ENCODE measurements at places on chromosomes 4 and X.

- DNase-seq: no peak
Measured at GRCh38 chr4:22794732-22795131, 102.0 kb downstream of the GBA3 start.

DNA sequence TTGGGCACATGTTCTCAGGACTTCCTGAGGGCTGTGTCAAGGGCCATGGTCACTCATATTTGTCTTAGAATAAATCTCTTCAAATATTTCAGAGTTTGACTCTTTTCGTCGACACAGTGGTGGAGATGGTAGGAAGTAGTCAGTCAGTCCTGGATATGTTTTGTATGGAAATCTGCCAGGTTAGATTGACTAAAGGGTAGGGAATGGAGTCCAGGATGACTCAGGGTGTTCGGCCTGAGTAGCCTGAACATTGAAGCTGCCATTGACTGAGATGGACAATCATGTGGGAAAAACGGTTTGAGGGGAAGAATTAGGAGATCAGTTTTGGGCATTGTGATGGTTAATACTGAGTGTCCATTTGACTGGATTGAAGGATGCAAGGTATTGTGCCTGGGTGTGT is 177.1 kb upstream of the CENPE start:
- no peak for DNase-seq

DNA sequence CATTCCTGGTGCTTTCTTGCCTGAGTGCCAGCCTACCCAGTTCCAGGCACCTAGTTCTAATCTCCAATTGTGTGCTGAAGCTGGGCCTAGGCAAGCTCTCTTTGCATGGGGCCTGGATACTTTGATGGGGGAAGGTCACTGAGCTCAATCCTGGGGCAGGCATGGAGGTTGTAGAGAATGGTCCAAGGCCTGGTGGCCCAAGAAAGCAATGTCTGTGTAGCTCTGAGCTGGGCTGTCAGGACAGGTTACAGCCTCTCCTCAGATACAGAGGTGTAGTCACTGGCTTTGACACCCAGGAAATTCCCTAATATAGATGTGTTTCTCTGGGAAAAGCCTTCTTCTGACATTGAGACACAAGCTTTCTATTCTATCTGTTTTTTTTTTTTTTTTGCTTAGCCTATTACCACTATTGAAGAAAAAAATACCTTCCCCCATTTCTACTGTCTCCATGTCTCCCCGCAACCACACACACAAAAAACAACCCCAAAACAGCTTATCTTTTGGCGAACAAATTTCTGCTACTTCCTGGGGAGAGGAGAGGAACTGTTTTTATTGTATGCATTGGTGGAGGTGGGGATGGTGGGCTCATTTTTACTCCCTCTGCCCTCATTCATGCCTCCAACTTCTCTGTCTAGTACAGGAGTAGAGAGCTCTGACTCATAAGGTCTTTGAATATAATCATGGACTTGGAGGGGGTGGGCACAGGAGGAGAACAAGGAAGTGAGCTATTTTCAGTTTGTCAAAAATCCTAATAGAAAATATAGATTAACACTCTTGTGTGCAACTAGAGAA is 66.7 kb upstream of the DHX15 start:
- DNase-seq: no peak

DNA sequence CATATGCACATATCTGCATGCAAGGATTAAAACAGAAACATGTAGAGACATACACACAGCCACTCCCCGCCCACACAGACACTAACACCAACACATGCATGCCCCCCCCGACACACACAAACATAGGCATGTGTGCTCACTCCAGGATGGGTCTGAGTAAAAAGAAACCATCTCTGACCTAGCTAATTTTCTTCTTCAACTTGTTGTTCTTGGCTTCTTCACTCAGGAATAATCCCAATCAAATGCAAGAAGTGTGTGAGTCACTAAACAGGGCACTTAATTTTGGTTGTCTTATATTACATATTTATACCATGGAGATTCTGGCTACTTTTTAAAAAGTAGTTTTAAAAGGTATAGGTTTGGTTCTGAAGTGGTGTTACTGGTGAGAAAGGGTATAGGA is 28.3 kb downstream of the ENOX2 start:
- no peak for DNase-seq

- DNase-seq: no peak
Measured at GRCh38 chrX:138756234-138756633, 44.7 kb upstream of the FGF13 start.
